ENCODE measurements at places on chromosomes 6 and 20. TPM values are rescaled to one million over a fixed set of nuclear protein-coding genes. Genes with fewer than 3 reads are reported as not detected.
A peak's percentile ranks its signal among the peaks of the same experiment; 100 is the strongest.

- no peak for ATAC-seq
Observed at GRCh38 chr6:161094955-161095354, 103.4 kb downstream of the MAP3K4 start.

- peak; percentile 84 for ATAC-seq
Observed at GRCh38 chr6:57317060-57317943, at the start of gene PRIM2. TSS of gene PRIM2 (plus strand) at chr6:57317630. CDS start at chr6:57318446, 816 bp downstream.

DNA sequence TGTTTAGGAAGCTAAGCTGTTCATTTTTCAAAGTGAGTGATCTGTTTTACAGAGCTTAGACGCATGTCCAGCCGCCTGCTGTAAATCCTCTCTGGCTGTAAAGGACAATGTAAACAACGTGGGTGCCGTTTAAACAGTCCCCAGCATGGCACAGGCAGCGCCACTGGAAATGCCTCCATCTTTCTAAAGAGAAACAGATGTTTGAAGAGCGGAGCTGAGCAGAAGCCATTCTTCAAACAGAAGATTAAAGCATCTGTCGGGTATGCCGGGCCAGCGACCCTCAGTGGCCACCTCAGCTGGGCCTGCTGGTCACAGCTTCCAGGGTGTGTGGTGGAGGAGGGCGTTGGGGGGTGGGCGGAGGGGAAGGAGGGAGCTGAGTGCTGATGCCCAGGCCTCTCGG, 138.6 kb downstream of the ERMARD start:
- no peak for ATAC-seq

- ATAC-seq = no peak
Observed at GRCh38 chr6:85580118-85580877, 13.4 kb downstream of the SNX14 start.

Gene KCNG1
- 0.40 TPM for total RNA-seq

Gene SLC24A3
- total RNA-seq = 2.7 TPM

GRCh38 chr6:9848094-9848493, 566.8 kb downstream of the TFAP2A start:
- no peak for ATAC-seq

Gene MROH8
- total RNA-seq = 1.6 TPM

Gene NTSR1
- 0.22 TPM for total RNA-seq

- ATAC-seq = peak; percentile 74
Observed at GRCh38 chr6:155174576-155175211, 89.1 kb upstream of the CLDN20 start.

Gene SLC23A2
- 14.7 TPM for total RNA-seq

DNA sequence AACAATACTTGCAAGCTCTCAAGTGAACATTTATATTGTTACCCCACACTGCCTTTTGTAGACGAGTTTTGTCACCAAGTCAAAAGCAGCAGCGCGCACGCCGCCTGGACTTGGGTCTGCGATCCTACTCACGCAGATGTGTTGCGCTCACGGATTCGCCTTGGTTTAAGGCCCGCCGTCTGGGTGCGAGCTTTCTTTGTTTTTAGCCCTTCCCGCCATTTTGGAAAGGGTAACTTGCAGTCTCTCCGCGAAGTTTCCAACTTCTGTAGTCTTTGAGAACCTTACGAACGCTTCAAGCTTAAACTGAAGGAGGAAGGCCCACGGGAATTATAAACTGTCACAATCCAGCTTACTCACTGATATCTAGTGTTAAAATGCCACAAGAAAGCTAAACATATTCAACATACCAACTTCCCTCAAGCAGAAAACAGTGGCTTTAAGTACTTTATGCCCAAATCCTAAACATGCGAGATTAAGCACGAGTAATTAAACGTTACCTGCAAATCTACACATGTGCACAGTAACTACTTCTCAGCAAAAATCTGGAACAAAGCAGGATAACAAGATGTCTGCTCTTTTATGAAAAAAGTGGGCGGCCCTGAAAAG, 80.4 kb upstream of the BTN3A2 start:
- ATAC-seq = no peak

Gene CST2
- 0.87 TPM for total RNA-seq

DNA sequence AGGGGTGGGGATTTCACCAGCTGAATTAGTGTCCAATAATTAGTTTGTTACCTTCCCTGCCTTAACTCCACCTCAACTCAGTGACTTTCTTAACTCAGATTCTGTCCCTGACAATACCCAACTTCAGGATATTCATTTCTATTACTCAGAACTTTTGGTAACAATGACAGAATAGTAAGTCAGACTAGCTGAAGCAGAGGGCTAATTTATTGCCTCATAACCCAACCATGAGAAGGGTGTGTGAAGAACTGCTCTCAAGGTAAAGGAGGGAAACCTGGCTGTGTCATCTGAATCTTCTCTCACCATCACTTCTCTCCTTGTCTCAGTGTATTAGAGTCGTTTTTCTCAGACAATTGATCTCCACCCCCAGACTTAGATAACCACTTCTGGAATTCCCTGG, 1.2 kb upstream of the PI3 start:
- ATAC-seq = no peak

- ATAC-seq = no peak
Observed at GRCh38 chr6:56025795-56026194, 150.4 kb upstream of the BMP5 start.

DNA sequence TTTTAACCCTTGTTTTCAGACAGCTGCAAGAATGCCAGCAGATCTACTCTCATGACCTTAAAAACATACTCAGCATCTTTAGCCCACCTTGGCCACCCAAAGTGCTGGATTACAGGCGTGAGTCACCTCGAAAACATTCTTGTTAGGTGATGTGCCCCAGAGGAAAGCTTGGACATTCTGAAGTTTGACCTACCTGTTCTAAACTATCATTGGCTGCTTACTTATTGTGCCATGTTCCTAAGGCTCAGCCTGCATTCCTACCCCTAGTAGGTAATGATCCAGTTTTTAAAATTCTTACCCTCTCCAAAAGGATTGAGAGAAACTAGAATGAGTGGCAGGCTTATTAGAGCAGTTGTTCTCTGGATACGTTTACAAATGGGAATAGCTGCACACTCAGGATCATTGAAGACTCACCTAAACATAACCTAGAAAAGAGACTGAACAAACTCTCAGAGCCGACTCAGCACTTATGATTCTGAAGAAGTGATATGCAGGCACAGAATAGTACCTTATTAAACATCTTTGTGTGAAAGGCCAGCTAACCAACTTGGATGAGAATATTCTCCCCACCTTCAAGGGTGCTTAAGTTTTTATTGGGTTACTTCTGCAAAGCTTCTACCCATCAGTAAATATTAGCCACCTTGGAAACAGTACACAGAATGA, 362.1 kb downstream of the NRN1 start:
- no peak for ATAC-seq

Gene FAM184A
- total RNA-seq = 7.5 TPM
